H54 (cell line): ENCODE measurements at places on chromosomes 12 and 14.

DNA sequence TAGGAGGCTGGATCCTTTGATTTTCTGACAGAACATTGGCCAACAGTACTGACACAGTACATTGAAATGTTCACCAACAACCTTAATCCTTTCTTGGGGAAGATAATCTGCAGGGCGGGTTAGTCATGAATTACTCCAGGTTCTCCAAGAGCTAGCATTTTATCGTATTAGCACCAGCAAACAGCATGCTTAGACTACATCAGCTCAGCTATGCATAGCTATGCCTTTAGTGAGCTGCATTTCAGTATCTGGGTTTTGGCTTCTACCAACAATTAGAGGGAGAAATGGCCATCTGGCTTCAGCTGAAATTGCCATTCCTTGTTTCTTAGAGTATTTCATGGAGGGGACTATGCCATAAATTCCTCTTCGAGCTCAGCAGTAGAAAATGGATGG, 33.8 kb downstream of the SAMD4A start:
- DNase-seq, result no peak

DNA sequence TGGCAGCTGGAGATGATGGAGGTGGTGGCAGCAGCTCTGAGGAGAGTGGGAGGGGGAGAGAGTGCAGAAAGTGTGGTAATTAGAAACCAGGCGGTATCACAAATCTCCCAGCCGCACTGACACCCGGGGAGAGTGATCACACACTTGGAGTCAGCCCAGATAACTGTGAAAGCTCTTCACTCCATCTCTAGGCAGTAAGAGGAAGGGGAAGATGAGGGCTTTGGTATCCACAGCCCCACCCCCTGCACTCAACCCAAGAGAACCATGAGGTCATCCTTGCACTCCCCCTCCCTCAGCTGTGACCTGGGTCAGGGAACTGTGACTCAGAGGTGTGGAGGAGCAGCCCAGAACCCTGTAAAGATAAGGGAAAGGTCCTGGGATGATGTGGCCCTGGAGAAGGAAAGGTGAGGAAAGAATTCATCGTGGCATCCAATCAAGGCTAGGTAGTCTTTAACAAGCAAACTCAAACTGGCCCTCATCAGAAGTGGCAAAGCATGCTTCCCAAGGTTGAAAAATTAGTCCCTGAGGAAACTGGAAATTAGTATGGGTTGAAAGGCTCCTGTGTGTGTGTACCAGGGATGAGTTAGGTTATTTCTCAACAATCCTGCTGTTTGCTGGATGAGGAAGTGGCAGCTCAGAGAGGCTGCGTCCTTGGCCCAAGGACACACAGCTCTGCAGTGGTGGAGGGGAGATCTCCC, 111.0 kb upstream of the LHX5 start:
- DNase-seq, result no peak

DNA sequence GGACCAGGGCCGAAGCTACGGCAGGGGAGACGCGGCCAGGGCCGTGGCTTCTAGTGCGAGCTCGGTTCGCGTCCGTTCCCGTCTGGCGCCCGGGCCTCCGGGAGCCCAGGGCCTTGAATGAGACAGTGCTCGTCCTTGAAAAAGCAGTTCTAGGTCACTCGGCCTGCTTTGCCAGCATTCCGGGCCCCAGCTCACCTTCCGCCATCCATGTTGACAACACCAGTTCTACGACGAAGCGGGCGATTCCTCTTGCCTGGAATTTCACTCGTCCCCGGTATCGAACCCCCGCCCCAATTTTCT, 4.5 kb downstream of the OR10AD1 start:
- no peak for DNase-seq

DNA sequence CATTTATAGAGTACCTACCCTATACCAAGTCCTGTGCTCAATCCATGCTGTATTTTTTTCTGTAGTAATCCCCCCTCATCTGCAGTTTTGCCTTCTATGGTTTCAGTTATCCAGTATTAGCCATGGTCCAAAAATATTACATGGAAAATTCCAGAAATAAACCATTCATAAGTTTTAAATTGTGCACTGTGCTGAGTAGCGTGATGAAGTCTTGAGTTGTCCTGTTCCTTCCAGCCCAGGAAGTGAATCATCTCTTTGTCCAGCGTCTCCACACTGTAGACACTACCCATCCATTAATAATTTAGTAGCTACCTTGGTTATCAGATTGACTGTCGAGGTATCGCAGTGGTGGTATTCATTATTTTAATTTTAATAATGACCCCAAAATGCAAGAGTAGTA, 54.2 kb downstream of the SUDS3 start:
- no peak for DNase-seq

DNA sequence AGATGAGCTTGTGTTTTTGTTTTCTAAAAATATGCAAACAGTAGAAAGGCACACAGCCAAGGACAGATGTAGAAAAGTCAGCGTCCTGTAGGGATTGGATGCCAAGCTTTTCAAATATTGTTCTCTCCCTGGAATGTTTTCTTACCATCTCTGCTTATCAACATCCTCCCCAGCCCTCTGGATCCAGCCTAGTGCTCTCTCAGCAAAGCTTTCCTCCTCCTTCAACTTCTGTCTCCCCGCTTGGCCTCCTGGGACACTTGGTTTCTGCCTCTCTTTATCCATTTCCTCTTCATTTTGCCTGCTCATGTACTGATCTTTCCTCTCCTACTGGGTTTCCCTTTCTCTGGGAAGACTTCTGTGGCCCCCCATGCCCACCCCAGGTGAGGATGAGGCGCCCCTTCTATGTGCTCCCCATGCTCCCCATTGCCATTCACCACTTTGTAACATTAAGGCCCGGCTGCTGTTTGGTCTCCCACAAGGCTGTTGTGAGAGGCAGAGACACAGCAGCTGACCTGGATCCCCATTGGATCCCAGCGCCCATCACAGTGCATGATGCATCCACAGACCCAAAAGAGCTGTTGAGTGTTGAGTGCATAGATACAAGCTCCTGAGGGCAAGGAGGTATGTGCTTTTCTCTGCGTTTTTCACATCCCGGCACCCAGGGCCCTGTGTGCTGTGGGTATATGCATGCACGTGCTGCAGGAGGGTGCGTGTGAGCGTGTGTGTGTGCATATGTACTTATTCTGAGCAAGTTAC, 38.2 kb downstream of the EVL start:
- DNase-seq, result no peak

DNA sequence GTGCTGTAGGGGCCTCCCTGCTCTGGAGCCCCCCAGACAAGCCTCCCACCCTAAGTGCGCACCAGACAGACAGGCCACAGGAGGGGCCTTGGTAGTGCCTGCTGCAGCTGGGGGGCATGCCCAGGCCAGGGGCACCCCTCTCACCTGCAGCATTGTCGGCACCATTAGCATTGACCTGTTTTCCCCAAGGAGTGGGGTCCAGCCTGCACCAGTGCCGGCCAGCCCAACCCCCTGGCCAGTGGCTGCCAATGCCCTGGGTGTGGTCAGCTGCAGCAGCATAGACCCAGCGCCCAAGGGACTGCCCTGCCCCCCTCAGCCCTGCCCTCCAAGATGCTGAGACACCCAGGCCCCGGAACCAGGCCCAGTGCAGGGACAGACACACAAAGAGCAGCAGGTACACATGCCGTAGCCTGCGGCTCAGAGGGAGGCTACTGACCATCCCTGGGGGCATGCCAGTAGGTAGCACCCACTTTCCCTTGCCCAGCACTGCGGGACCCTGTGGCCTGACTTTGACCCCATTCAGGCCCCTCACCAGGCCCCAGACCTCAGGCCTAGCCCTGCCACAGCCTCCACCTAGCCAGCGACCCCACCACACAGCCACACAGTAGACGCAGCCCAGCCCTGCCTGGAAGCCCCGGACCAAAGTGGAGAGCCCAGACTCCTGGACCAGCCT, 1.0 kb downstream of the AHNAK2 start:
- no peak for DNase-seq

- no peak for DNase-seq
Observed at GRCh38 chr12:44465139-44465538, 411.0 kb downstream of the NELL2 start.

GRCh38 chr14:48274826-48275225, 599.4 kb upstream of the MDGA2 start:
- no peak for DNase-seq
